ENCODE measurements at places on chromosomes 6 and 20.

DNA sequence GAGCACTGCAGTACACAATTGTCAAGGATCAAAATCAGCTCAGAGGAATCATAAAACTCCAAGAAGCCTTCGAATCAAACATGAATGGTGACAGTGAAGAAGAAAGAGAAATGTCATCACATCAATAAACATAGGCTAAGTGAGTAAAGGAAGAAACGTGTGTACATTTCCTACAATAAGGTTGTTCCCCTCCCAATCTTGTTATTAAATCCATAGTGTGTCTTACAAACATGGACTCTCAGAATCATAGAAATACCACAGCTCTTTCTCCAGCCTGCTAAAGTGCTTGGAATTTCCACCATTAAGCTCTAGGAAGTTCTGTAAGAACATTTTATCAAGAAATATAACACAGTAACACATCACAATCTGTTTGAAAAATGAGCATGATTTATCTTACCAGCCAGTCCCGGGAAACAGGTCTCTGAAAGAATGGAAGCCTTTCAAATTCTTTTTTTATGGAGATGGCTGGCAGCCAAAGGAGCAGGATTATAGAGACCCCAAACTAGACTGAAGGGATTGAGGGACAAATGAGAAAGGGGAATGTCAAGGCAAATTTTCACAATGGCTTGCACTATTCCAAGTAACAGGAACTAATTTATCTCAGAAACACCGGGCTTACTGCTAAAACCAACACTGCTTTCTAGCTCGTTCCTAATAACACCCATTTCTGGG, 4.5 kb upstream of the TNFAIP3 start:
- no peak for DNase-seq

DNA sequence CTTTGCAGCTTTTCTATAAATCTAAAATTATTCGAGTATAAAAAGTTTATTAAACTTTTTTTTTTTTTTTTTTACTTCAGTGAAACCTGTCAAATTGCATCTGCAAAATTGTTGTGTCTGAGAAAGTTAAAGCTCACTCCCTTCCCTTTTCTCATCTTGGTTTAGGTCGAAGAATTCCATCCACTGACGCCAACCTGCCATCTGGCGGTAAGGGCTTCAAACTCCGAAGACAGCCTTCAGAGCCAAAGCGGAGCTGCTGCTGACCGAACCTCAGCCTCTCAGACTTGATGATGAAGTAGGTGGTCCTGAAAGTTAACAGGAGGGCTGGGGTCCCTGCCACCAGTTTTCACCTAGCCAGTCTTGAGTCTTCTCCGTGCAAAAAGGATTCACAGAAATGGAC, 29.6 kb upstream of the VAPB start:
- no peak for DNase-seq

DNA sequence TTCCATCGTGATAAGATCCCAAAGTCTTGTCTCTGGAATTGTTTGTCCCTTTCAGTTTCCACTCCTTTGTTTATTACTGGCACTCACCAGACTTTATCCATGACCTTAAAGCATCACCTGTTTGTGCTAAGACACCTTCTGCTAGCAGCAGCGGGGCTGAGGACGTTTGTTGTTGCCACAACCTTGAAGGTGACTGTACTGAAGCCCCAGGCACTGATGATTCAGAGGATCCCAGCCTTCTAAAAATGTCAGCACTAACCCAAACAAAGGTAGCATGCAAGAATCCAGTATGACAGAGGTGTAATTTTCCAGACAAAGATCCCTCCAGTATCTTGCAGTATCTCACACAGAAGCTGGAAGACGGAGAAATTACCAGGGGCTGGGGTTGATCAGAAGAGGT, 28.9 kb upstream of the SMIM8 start:
- DNase-seq = no peak

DNA sequence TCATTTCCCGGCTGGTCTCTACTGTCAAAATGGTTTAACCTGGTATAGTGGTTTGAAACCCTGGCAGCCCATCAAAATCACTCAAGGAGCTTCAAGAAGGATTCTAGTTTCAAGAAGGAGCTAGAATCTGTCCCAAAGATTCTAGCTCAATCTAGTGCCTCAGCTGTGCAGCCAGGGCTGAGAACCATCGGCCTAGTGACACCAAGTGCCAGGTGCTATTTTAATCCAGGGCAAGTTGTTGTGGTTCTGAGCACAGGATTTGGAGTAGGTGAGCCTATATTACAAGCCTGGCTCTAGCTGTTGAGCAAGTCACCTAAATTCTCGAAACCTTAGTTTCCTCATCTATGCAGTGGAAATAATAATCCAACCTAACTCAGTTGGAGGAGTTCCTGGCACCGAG, 3.7 kb downstream of the MOCS1 start:
- DNase-seq = no peak

GRCh38 chr6:9851541-9852380, 563.1 kb downstream of the TFAP2A start:
- DNase-seq = no peak

DNA sequence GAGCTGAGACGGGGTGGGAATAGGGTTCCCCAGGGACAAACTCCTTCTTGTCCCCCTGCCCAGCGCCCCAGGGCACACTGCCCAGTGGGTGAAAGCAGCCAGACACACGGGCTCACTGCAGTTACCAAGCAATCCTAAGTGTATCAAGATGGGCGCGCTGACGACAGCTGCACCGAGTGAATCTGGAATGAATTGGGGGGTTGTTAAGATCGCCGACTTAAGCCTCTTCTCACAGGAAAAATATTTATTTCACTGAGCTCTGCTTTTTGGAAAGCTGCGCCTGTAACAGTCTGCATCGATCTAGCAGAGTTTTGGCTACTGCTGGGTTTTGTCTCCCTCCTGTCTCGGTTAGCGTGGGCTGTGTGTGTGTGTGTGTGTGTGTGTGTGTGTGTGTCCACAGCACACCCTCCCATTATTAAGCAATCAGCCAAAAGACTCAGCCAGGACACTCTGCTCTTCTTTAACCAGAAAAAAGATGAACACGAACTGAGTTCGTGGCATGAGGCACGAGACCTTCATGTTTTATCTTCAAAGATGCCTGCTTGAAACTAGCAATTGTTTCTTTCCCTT, 35.9 kb downstream of the RIPOR3 start:
- DNase-seq = no peak

GRCh38 chr6:165999279-165999678, 168.4 kb downstream of the TBXT start:
- no peak for DNase-seq

DNA sequence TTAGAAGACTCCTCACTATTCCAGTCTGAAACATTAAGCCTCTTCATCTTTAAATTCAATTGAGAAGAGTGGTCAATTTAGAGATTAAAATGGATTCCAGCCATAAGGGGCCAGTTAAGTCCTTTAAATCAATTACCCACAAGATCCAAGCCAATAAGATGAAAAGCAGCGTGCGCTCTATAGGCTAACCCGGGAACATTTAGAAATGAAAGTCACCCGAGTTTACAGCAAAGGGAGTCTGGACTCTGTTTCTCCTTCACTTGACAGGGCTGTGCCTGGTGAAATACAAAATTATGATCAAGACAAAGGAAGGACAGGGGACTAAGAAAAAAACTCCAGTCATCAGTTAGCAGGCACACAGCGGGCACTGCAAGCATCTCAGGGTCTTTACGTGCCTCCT, 393.7 kb downstream of the QKI start:
- no peak for DNase-seq

GRCh38 chr6:133977983-133978895, 25.2 kb downstream of the TBPL1 start:
- no peak for DNase-seq

- no peak for DNase-seq
These were observed 3.4 kb downstream of the EGFL8 start for GRCh38 chr6:32167761-32168262.

GRCh38 chr6:158869826-158870648, 50.9 kb upstream of the EZR start:
- peak; percentile 42 for DNase-seq

DNA sequence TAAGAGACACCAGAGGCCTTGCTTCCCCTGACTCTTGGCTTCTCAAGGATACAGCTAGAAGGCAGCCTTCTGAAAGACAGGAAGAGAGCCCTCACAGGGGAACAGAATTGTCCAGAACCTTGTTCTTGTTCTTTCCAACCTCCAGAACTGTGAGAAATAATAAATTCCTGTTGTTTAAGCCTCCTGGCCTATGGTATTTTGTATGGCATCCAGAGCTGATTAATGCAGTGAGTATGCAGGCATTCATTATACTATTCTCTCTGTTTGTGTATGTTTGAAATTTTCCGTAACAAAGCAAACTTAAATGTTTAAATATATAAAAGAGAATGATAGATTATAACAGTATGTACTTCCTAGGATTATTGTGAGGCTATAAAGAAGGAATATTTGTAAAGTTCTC, 903.4 kb upstream of the FLRT3 start:
- DNase-seq = no peak

GRCh38 chr20:49210101-49210756, 9.0 kb upstream of the DDX27 start:
- no peak for DNase-seq

- DNase-seq = no peak
These were observed 162.6 kb upstream of the PRND start for GRCh38 chr20:4559106-4559505.

DNA sequence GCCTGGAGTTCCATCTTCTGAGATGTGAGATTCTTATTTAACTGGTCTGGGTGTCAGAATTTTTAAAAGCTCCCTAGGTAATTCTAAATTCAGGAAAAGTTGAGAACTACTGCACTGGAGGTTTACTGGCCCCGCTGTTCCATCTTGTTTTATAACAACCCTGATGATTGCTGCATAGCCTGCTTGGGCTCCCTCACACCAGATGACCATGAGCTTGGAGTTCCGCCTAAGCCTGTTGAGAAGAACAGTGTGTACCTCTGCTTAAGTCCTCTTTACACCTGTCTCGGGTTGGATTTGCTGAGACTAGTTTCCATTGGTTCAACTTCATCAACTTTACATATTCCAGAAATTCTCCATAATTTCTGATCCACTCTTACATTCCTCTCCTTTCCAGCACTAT, 77.9 kb downstream of the FKBP5 start:
- no peak for DNase-seq

- no peak for DNase-seq
These were observed 859 bp upstream of the RAE1 start for GRCh38 chr20:57350081-57350710.

DNA sequence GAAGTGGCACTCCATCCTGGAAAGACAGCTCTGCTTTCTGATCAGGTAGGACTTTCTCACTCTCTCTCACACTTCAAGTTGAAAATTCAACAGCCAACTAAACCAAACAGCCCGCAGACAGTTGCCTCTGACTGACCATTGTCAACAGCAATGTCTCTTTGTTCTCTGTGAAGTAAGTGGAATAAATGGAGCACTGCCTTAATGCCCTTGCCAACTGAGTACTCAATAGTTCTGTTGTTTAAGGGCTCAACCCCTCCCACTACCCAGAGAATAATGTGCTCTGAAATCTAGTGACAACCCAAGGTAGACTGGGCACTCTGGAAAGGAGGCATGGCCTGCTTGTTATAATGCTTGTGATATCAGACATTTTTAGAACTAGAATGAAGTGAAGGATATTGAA, 16.8 kb upstream of the BCLAF1 start:
- DNase-seq = no peak

DNA sequence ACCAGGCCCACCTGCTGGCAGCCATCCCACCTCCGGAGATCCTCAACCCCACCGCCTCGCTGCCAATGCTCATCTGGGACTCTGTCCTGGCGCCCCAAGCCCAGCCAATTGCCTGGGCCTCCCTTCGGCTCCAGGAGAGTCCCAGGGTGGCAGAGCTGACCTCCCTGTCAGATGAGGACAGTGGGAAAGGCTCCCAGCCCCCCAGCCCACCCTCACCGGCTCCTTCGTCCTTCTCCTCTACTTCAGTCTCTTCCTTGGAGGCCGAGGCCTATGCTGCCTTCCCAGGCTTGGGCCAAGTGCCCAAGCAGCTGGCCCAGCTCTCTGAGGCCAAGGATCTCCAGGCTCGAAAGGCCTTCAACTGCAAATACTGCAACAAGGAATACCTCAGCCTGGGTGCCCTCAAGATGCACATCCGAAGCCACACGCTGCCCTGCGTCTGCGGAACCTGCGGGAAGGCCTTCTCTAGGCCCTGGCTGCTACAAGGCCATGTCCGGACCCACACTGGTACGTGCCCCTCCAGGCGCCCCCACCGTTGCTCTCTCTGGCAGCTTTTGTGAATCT, 1.1 kb downstream of the SNAI1 start:
- DNase-seq = no peak

GRCh38 chr20:44489931-44490330, 14.3 kb downstream of the TTPAL start:
- DNase-seq = no peak

- no peak for DNase-seq
These were observed 1.2 kb upstream of the PHACTR3 start for GRCh38 chr20:59603176-59603575.

DNA sequence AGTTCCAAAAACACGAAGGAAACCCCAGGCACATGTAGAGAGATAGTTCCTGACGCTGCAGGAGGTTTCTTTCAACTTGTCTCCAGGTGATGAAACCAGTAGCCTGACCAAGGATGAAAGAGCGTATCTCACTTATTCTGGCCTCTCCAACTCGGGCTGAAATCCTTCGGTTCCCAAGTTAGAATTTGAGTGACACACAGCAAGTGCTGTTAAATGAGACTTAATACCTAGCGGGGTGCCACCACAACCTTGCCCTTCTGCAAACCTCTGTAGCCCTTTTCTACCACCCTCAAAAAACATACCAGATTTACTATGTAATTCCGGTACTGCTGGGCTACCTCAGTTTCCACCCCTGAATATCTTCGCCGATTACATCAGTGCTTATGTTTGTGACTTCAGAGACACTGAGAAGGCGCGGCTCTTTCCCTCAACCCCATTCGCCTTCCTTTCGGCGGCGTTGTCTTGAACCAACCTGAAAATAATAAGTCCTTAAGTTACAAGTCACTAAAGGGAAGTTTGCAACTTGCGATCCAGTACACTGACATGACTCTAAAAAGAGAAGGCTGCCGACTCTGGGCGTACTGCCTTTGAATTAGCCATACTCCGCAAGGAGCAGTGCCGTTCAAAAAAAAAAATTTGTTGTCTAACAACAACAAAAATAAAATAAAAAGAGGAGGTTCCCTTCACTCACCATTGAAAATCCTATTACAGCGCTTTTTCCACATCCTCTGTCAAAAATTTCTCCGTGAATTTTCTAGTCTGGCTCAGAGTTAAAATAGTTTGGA, 194.9 kb upstream of the ZNF184 start:
- no peak for DNase-seq

- DNase-seq = no peak
These were observed 50.3 kb upstream of the MCM9 start for GRCh38 chr6:118985123-118985830.

- DNase-seq = no peak
These were observed 583.3 kb downstream of the TENT5A start for GRCh38 chr6:81169166-81169565.

DNA sequence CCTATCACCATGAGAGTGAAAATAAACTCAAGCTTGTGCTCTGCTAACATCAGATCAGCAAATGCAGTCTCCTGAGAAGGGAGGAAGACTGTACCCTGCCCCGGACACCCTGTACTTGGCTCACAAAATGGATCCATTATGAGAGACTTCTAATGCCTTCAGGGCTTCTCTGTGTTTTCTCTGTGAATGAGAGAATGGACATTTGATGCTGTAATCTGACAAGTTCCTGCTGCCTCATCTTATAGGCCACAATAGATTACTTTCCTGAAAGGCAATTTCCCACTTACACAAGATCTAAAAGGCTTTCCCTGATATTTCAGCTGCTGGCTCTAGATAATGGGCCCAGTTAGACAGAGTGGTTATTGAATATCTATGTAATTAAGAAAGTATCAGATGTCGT, 117.2 kb downstream of the OTOR start:
- no peak for DNase-seq

Data from stimulated activated CD8-positive, alpha-beta memory T cell treated with anti-CD3 and anti-CD28 coated beads, Interleukin-2, amount 100 ng/mL, for 1 hour (primary cell).